ENCODE measurements at places on chromosomes 13 and 19.

- DNase-seq = no peak
Measured at GRCh38 chr19:37082307-37082706, 4.1 kb downstream of the ZNF420 start.

DNA sequence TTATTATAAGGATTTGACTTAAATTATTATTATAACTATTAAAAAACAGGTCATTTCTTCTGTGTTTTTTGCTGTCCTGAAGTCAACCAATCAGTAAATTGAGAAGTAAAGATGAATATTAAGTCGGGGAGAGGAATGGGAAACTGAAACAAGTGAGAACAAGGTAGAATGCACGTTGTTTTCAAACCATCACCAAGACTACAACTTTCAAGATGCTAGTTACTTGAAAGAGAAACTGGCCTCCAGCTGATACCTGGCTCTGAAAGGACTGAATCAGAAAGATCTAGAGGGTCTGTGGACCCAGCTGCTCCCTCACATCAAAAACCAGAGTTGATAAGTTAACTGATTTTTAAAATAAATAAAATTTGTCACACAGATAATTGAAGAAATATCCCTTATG lies 1301.5 kb upstream of the ATXN8OS start:
- no peak for DNase-seq

- DNase-seq = no peak
Measured at GRCh38 chr13:21318891-21319532, 140.1 kb downstream of the ZDHHC20 start.

- no peak for DNase-seq
Measured at GRCh38 chr19:35940839-35941238, 4.7 kb downstream of the LRFN3 start.

GRCh38 chr13:67062160-67062559 lies 168.0 kb downstream of the PCDH9 start:
- DNase-seq = no peak

GRCh38 chr13:63433546-63434150 lies 2018.0 kb upstream of the PCDH20 start:
- no peak for DNase-seq
